NCI-H69 (cell line): ENCODE measurements at places on chromosomes 3 and 15.

- DNase-seq = peak; percentile 66
Measured at GRCh38 chr3:128950223-128950938, 43.5 kb downstream of the CFAP92 start.

DNA sequence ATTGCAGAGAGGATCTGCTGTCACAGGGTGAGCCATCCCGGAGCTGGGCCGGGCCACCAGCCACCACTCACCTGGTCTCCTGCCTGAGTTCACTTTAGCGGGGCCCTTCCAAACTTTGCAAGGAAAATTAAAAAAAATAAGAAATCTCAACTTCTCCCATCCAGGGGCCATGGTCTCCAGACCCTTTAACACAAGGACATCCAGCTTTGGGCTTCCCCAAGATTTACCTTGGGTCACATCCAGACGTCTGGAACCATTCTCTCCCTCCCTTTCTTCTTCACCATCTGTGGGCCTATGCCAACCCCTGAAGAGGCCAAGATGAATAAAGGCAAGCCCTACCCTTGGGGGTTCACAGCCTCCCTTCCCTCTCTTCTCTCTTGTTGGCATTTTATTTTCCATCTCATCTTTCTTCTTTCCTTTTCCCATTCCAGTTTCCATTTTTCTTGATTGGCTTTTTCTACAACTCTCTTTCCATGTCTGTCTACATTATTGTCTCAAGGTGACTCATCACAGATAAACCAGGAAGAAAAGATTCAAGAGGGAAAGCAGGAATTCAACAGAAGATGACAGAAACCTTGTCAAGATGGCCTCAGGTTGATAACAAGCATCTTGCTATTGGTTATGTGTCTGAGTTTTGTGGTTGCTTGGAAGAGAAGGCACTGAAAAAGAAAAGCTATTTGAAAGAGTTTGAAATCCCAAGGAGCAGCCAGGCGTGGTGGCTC, 49.5 kb downstream of the ITGA11 start:
- DNase-seq = no peak

DNA sequence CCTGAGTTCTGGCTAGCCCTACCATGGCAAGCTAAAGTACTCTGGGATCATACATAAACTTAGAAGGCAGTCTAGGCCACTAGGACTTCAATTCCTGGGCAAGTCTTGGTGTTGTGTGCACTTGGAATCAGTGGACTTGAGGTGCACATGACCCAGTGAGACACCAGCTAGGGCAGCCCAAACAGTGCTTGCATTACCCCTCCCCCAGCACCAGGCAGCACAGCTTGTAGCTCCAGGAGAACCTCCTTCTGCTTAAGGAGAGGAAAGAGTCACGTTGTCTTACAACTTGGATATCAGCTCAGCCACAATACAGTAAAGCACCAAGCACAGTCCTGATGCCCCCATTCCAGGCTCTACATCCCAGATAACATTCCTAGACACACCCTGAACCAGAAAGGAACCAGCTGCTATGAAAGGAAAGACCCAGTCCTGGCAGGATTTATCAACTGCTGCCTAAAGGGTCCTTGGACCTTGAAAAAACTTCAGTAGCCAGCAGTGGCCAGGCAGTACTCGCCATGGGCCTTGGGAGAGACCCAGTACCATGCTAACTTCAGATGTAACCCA, 57.2 kb downstream of the MYO9A start:
- no peak for DNase-seq

- no peak for DNase-seq
Measured at GRCh38 chr15:51724199-51724598, 13.3 kb downstream of the LYSMD2 start.

DNA sequence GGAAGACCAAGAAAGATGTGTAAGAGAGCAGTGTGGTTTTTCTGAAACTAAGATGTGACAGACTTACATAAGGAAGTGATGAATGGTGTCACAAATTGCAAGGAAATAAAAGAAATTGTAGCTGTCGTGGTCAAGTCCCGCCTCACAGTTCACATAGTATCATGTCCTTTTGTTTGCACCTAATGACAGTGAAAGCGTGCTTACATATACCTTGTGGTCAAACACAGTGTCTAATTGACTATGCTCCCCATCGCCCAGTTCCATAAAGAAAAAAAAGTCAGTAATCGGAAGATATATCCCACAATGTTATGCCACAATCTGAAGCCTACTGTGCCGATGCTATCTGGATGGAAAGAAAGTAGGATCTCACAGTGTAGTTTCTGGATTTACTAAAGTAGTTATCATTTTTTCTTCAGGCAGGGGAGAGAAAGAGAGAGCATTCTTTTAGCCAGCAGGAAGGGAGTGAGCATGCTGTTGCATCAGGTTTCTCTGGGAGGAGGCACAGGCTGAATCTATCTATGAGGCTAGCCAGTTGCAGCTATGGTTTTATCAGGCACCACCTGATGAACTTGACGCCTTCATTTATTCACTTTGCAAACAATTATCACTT, 9.8 kb upstream of the PLSCR1 start:
- no peak for DNase-seq

- no peak for DNase-seq
Measured at GRCh38 chr15:78732634-78733033, 78.6 kb downstream of the ADAMTS7 start.

DNA sequence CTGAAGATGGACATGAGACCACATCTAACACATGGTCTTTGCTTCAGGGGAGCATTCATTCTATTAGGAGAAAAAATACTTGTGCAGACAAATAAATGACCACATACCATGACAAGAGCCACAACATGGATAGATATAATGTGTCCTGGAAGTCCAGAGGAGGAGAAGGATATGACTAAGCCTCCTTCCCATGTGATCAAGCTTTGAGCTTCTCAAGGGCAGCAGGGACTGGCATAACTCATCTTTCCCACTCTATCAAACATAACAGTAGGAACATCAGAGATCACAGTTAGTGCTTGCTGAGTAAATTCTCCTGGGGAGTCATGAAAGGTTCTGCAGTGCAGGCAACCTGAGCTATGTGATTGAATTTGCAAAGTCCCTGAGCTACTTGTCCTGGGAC, 86.0 kb upstream of the LPP start:
- no peak for DNase-seq

- DNase-seq = no peak
Measured at GRCh38 chr3:109982201-109982600, 644.9 kb upstream of the DPPA4 start.

GRCh38 chr15:26572602-26573350, 200.1 kb downstream of the GABRB3 start:
- no peak for DNase-seq

GRCh38 chr3:31550452-31551251, 17.9 kb downstream of the STT3B start:
- peak; percentile 27 for DNase-seq

GRCh38 chr3:169666076-169666375, 2.5 kb upstream of the MECOM start:
- no peak for DNase-seq

DNA sequence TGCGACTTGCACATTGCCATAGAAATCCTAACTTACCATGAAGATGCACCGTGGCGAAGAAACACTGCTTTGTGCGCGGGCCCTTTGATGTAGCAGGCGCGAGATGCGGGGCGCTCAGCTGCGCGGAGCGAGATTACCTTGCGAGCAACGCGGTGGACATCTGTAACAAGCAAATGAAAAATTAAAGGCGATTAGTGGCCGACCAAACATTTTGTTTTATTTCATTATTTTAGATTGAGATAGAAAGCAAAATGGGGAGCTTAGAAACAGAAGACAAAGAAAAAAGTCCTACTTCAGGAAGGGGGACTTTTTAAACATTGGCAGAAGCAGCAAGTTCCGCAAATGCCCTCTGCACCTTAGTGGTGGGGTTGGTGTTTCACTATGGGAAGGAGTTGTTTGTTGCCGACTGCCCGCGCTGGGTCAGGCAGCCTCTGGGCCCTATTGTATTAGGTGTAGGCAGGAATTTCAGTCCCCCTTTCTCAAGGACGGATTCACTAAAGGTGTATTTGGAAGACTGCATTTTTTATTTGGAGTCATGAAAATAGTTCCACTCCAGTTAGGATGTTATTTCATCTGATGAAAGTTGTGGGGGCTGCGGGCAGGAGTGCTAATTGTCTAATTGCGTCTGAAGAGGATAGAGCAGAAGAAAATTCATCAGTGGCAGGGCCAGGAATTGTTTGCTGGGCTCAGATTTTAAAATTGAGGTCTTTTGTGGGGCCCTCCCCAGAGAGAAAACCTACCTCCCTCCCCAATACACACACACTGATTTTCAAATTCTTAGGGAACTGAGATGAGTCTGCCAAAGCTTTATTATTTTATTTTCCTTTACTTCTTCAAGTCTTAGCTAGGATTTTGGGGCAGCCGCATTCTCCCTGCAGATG, 17.4 kb downstream of the ZIC4 start:
- DNase-seq = no peak

DNA sequence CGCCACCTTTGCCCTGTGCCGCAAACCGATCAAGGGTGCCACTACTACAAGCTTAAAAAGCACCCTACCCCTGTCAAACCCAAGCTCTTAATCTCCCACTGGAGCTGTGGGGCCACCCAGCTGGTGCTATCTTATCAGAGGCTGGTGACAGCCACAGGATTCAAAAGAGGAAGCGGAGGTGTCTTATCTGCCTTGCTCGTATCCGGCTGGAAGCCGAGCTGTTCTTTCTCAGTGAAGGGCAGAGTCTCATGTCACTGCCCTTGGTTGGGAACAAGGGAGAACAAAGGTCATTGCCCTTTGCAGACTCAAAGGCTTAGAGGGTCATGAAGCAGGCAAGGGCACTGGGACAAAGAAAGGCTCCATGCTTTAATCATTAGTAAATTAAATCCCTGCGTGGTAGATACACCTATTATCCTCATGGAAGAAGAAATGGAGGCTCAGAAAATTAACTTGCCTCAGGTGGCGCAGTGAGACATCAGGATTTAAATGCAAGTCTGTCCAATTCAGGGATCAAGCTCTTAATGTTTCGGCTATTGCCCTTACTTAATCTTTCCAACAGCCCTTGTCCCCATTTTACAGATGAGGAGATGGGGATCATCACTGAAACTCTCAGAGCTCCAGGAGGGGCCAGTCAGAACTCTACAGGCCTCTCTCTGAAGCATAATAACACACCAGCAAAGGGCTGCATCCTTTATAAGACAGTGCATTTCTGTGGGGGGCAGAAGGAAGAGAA, 360.0 kb upstream of the PROK2 start:
- no peak for DNase-seq

GRCh38 chr3:30597131-30597768, 9.2 kb upstream of the TGFBR2 start:
- DNase-seq = peak; percentile 2

GRCh38 chr3:136602818-136603217, 149.4 kb downstream of the STAG1 start:
- DNase-seq = no peak

DNA sequence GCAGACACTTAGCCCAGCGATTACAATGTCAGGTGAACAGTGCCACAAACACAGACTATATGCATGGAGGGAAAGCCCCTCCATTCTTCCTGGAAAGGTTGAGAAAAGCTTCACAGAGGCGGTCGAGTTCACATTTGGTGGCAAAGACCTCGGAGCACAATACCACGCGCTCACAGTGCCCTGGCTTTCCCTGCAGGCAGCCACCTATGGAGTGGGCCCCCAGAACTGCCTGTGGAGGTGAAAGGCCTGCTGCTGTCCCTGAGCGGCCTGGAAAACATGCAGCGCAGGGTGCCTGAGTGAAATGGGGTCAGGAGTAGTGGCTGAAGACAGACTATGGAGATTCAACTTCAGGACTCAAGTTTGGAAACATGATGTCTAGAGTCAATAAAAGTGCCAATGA, 26.9 kb downstream of the PDIA5 start:
- no peak for DNase-seq

DNA sequence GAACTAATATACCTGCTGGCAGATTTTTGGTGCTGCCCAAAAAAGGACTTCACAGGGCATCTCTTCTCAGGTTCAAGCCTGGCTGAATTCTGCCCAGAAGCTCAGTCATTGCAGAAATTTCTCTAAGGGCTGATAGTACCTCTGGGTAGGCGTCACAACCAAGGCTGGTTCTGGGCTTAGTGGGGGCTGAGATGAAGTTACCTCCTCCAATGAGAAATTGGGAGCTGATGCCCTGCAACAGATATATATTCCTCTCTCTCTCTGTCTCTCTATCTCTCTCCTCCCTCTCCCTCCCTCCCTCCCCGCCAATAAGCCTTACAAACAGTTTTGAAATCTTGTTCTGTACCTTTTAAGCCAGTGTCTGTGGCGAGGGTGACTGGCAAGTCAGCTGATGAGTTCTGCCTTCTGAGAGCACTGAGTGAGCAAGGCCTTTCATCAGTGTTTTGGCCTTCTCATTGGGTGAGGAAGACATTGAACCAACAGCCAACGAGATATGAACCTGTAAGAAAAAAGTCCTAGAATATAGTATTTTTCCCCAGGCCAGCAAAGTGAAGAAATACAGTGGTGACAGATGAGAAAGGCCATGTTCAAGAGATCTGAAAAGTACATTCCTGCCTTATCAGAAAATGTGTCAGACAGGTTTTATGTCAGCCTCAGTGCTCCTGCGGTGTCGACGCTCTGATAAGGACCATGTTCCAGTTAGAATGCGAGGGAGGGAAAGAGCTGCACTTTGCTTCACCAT, 45.5 kb downstream of the TMEM39A start:
- no peak for DNase-seq

GRCh38 chr15:79970624-79971434, at the start of gene BCL2A1:
Gene BCL2A1, minus strand, starts transcription at chr15:79971196. Its CDS starts 77 bp downstream, at chr15:79971119.
- no peak for DNase-seq

DNA sequence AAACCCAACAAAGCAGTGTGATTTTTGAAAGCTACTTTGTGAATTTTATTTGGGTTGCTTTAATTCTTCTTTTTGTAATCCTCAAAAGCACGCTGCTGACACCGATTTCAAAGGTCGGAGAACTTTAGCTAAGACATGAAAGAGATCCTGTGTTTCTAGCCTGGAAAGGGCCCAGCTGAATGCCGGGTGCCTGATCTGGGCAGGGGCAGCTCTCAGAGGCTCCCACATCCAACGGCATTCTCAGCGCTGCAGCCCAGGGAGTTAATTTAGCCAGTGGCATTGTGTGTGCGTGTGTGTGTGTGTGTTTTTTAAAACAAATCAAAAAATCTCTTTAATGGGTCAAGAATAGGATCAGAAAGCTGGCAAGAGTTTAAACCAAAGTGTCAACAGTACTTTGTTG, 6.6 kb downstream of the RBP1 start:
- peak; percentile 69 for DNase-seq

- DNase-seq = no peak
Measured at GRCh38 chr3:8451696-8452095, 49.9 kb upstream of the LMCD1 start.

- DNase-seq = peak; percentile 2
Measured at GRCh38 chr3:31356941-31357340, 175.8 kb upstream of the STT3B start.

GRCh38 chr3:171691485-171691884, 118.8 kb downstream of the PLD1 start:
- DNase-seq = no peak

DNA sequence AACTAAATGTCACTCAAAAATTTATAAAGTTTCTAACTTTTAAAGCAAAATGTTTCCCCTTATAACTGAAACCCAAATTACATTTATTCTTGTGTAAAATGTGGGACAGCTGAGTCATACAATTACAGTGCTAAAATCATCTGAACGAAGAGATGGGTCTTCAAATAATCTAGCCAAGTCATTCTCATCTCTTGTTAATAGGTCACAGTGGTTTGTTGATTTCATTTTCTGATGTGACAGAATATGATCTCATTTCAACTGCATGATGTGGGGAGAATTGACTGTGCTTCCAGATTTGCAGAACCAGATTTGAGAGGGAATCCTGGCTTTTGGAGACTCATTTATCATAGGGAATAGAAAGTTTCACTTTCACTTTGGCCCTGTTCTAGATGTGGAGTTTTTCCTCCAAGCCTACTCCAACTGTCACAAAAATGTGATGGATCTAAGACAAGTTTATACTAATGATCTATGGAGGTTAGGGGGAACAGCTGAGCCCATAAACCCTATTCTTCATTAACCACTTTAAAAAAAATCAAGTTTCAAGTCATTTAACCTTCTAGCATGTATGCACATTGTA, 685.0 kb downstream of the PDCD6IP start:
- no peak for DNase-seq
